ENCODE measurements at places on chromosomes 1 and 21. TPM values are rescaled to one million over a fixed set of nuclear protein-coding genes. Genes with fewer than 3 reads are reported as not detected.

GRCh38 chr1:18137759-18138345, 30.3 kb downstream of the IGSF21 start:
- no peak overlapping the region for H3K27ac ChIP-seq
- H3K4me3 ChIP-seq, result no peak overlapping the region
- no peaks in the 10 kb centered on the region for H3K36me3 ChIP-seq
- DNase-seq, result no peak

DNASE2B gene
- total RNA-seq, result not detected

DNA sequence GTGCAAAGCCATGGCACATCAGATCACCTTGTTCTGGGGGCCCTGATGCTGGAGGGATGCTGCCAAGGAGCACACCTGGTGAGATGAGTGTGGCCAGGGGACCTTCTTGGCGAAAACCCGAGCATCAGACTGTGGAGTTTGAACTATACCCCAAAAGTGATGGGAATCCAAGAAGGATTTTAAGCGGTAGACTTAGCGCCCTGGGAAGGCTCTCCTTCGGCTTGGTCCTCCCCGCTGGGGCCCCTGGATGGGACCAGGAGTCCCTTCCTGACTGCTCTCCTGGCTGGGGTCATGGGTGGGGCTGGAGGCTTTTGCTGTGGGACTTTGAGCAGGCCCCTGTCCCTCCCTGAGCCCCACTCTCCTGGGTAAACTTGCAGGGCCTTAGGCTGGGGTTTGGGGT, 10.5 kb downstream of the ZNF362 start:
- H3K4me3 ChIP-seq, result no peak overlapping the region
- H3K36me3 ChIP-seq, result no peaks in the 10 kb centered on the region
- no peak overlapping the region for H3K27ac ChIP-seq
- peaks cover 27% of the 10 kb centered on the region for H3K4me1 ChIP-seq
- H3K27me3 ChIP-seq, result no peaks in the 10 kb centered on the region

GRCh38 chr1:94804442-94804837, 15.7 kb upstream of the SLC44A3 start:
- no peaks in the 10 kb centered on the region for H3K27me3 ChIP-seq
- H3K36me3 ChIP-seq, result no peaks in the 10 kb centered on the region
- H3K4me3 ChIP-seq, result no peak overlapping the region
- peaks cover 7% of the 10 kb centered on the region for H3K4me1 ChIP-seq
- no peak overlapping the region for H3K27ac ChIP-seq
- no peak for DNase-seq

GRCh38 chr1:155254714-155255242, 505 bp downstream of the ENTREP3 start:
- peak overlapping the region; percentile 98 for H3K27ac ChIP-seq
- H3K36me3 ChIP-seq, result peaks cover 4% of the 10 kb centered on the region
- H3K27me3 ChIP-seq, result no peaks in the 10 kb centered on the region
- DNase-seq, result peak; percentile 29
- H3K4me1 ChIP-seq, result peaks cover 14% of the 10 kb centered on the region

ZNF436 gene
- total RNA-seq, result 29.8 TPM

GRCh38 chr1:43354936-43355335, 3.8 kb upstream of the CDC20 start:
- H3K4me1 ChIP-seq, result peaks cover 18% of the 10 kb centered on the region
- no peak overlapping the region for H3K27ac ChIP-seq
- no peaks in the 10 kb centered on the region for H3K36me3 ChIP-seq
- DNase-seq, result no peak
- H3K27me3 ChIP-seq, result no peaks in the 10 kb centered on the region

GRCh38 chr1:4638345-4638729, 16.1 kb upstream of the AJAP1 start:
- no peak overlapping the region for H3K27ac ChIP-seq
- H3K4me3 ChIP-seq, result no peak overlapping the region
- H3K4me1 ChIP-seq, result no peaks in the 10 kb centered on the region
- no peaks in the 10 kb centered on the region for H3K36me3 ChIP-seq
- H3K27me3 ChIP-seq, result no peaks in the 10 kb centered on the region
- no peak for DNase-seq

DNA sequence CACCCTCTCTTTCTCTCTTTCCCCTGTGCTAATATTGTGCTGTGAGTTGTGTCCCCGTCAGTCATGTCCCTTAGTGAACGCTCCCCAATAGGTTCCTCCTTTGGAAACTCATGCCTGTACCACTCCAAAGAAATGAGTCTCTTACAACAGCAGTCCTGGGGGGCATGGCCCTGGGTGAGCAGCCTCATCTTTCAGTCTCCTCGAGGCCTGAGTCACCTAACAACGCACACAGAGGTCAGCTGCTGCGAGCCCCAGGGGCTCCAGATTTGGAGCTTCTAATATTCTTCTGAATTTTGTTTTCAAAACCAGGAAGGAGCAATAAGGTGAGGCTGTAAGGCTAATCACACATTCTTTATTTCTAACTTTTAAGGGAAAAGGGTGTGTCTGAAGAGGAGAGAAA, 30.5 kb upstream of the ZBTB8A start:
- H3K4me1 ChIP-seq, result no peaks in the 10 kb centered on the region
- H3K27me3 ChIP-seq, result no peaks in the 10 kb centered on the region
- no peaks in the 10 kb centered on the region for H3K36me3 ChIP-seq
- H3K4me3 ChIP-seq, result no peak overlapping the region
- DNase-seq, result no peak
- H3K27ac ChIP-seq, result no peak overlapping the region

- no peaks in the 10 kb centered on the region for H3K36me3 ChIP-seq
- H3K4me3 ChIP-seq, result no peak overlapping the region
- no peak for DNase-seq
- H3K4me1 ChIP-seq, result peaks cover 22% of the 10 kb centered on the region
Measured at GRCh38 chr1:52633291-52633754, 355 bp downstream of the SHISAL2A start.

MPL gene
- 0.22 TPM for total RNA-seq
